ENCODE measurements at places on chromosomes 2 and 18.

GRCh38 chr18:54392543-54393023 is 34.9 kb downstream of the C18orf54 start:
- DNase-seq, result no peak

DNA sequence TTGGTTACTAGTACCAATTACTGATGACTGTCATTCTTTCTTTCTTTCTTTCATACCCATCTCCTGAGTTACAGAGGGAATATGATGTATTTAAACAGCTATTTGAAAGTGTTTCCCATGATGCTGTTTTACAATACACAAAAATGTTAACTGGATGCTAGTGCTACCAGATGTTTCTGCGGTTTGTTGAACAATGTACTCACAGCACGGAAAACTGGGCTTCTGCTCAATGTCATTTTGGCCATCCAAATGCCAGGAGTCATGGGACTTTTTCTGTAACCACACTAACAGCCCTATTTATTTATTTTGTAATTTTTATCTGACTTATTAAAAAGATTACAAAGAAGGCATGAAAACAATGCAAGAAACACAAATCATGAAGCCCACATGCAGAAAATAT is 313.8 kb downstream of the RIT2 start:
- DNase-seq, result no peak

GRCh38 chr2:232731470-232731869 is 34.3 kb downstream of the GIGYF2 start:
- no peak for DNase-seq

DNA sequence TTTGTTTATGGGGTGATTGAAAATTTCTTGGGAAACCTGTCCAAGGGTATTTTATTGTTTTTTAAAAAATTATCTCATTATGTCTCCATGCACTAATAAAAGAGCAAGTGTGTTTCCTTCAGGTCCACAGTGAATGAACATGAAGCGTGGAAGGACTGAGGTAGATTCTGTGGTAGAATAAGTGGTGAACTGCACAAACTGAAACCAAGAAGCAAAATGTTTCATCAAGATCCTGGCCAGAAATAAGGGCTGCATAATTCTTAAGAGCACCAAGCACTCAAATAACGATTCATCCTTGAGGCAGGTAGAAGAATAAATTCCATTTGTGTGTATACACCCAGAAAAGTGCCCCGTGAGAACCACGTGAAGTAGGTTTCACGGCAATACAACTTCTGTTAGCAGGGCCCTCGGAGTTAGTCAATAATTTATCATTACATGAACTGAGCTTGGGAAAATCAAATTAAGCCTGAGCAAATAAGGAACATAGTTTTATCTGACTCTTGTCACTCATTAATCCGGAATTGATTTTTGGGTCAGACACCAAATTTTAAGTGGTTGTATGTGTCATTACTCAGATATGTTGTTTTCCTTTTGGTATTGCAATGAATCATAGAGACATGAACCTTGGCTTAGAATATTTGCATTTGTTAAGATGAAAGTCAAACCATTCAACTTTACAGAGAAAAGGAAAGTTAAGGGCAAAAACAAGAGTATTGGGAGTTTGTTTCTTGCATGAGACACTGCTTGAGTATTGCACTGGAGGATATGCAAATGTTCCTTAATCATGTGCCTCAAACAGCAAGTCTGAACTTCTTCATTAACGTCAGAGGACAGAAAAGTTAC is 472.6 kb upstream of the NETO1 start:
- no peak for DNase-seq

- no peak for DNase-seq
Observed at GRCh38 chr2:28030600-28030999, 140.1 kb downstream of the BABAM2 start.

GRCh38 chr2:4258563-4258962 is 555.2 kb downstream of the DCDC2C start:
- no peak for DNase-seq

DNA sequence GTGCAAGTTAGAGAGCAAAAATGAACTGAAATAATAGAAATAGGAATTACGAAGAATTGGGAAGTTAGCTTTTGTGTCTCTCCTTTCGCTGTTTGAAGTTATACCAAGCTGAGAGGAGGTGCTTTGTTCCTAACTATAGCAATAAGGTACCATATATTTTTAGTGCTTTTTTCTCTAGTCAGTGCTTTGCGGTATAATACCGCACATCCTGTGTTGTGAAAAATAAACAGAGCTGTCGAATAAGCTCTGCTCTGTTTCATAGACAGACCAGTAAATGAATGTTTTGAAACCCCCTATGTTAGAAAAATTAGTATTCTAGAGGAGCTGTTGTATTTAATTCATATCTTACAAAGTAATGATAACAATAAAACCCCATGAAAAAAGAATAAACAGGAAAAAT is 130.8 kb downstream of the MAP4K4 start:
- DNase-seq, result no peak

All from H54 (cell line).